ENCODE measurements at places on chromosomes 2 and 18.

DNA sequence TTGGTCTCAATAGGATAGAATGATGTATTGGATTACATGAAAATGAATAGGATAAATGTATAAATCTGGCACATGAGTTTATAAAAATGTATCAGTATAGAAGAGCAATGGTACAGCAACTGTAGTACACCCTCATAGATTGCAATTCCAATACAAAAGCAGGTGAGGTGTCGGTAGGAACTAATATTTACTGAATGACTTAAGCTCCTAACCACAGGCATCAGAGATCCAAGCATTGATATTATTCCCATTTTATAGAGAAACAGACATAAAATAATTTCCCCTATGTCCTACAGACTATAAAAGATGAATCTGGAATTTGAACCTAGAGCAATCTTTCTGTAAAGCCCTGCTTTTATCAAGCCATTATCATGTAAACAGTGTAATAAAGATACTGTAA is 227.4 kb downstream of the MBD2 start:
- DNase-seq, result no peak

DNA sequence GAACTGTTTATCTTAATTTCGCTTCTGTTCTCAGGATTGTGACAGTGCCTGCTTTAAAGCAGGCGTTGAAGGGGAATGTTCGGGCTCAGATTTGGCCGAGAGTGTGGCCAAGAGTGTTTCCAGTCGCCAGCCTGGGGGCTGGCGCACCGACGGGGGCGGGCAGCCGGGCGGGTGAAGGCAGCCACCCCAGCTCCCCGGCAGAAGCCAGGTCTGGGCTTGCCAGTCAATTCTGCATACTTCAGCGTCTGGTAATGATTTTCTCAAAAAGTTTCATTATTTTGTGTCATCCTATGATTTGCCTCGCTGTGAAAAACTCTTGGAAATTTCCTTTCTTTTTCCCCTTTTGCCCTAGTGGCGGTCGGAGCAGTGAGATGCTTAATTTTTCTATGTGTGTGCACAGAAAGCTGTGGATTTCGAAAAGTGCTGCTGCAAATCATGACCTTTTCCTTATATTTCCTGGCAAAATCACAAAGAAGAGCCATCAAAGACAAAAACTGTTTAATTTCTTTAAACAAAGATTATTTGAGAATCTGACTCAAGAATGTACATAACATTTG is 856 bp downstream of the FAM228A start:
- no peak for DNase-seq

DNA sequence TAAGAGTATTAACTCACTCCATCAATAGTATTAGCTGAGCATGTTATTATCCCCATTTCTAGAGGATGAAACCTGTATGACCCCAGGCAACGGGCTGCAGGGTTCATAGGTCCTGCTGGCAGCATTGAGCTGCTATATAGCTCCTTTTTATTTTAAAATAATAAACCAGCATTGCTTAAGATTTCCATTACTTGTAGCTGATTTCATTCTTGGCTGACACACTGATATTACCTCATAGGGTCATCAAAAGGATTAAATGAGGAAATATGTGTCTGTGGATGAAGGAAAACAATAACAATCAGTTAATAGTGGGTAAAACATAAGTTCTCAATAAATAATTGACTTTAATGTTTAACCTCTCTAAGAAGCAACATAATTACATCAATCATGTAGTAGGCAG is 48.3 kb upstream of the NRP2 start:
- no peak for DNase-seq

GRCh38 chr2:124034265-124034664 is 9.2 kb downstream of the CNTNAP5 start:
- DNase-seq, result no peak

DNA sequence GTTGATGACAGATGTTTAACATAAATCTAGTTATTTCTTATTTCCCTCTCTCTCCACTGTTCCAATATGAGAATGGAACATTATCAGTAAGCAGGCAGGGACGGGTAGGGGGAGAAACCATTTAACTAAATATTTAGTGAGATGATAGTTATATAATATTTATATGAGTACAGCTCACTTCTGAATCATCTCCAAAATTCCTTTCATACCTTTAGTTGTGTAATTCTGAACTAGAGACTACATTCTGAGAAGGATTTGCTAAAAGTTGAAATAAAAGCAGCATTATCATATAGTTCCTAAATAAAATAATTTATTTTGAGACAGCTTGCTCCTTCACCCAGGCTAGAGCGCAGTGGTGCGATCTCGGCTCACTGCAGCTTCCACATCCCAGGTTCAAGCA is 41.4 kb downstream of the B4GALT6 start:
- no peak for DNase-seq

- DNase-seq, result no peak
Measured at GRCh38 chr2:42123426-42123825, 45.7 kb upstream of the EML4 start.

DNA sequence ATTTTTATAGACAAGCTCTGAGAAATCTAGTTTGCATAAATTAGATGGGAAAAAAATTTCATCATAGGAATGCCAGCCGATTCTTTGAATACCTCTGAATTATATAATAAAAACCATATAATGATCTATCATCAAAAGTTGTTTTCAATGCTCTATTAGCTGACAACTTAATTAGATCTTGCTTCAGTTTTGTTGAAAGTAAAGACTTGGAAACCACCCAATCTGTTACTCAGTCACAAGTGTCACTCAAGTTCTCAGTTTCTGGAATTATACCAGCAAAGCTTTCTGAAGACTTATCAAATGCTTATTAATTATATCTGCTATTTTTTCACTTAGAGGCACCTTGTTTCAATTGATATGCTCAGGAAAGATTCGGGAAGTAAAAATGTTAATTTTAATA is 17.4 kb upstream of the TP53I3 start:
- DNase-seq, result no peak

DNA sequence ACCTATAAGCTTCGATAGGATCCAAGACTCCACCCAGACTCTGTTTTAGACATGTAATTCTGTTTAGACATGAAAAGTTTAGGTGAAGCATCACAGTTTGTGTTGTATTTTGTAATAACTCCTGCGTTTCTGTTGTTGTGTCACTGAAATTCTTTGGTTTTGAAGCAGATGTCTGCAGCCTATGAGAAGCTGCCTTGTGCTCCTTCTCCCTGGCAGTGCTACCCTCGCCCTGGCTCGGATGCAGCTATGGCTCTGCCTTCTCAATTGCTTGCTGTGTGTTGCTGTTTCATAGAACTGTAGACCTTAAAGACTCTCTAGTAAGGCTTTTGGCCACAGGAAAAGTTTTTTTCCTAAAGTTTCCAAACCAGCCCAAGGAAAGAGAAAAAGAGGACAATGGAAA is 40.2 kb upstream of the ZNF638 start:
- DNase-seq, result no peak

GRCh38 chr18:24964216-24964615 is 387.8 kb downstream of the ZNF521 start:
- DNase-seq, result peak; percentile 18

DNA sequence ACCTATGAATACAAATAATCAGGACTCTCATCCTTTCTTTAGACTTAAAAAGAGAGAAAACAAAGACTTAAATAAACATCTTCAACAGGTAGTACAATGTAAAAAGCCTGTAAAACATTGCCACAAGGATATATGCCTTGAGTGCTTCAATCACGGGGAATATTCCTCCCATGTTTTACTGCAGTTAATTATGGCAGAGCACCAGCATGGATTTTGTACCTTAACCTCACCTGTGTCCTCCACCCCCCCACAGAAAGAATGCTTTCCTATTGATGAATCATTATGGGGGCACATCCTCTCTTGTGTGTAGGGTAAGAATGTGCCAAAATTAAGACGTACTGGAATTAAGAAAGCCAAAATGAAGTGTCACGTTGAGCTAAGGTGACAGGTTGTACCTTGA is 189.9 kb upstream of the FOSL2 start:
- no peak for DNase-seq

DNA sequence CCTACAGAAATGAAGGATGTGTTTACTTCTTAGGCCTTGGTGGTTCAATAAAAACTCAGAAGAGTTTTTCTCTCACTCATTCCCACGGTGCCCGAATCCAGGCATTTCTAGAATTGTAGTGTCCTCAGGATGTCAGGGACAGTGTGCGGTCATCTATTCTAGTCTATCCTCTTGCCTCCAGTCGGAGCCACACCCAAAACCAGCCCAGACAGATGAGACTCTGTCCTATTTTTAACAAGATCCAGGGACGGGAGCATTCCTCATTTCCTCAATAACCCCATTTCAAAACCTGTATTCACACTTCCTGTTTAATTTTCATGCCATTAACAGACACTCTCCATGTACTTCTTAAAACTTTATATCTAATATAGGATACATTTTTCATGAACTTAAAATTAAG is 11.6 kb upstream of the RBMS1 start:
- DNase-seq, result no peak

- no peak for DNase-seq
Measured at GRCh38 chr2:88121678-88122077, 6.2 kb downstream of the FABP1 start.

- DNase-seq, result no peak
Measured at GRCh38 chr2:46555646-46556234, 76.4 kb downstream of the TMEM247 start.

DNA sequence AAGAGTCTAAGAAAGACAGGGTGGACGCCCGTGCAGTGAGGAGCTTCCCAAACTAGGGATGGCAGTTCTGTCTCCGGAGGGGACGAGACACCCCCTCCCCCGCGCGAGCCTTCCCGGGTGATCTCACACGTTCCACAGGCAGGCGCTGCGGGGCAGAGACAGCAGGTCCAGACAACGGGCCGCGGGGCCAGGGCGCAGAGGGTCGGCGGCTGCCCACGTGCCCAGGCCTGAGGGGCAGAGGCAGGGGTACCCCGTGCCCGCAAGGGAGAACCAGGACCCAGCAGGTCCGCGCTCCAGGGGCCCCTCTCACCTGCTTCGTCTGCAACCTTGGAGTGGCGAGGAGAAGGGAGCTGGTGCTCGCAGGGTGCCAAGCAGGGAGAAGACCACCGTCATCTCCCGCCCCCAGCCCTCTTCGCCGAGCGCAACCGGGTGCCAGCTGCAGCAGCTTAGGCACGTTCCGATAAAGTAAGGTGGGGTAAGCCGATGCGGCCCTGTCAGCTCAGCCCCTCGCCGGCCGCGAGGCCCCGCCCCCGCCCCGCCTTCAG is at the start of gene GPR155:
TSS of gene GPR155 (minus strand) at position 467 of the 545 bp plus-strand sequence. CDS start 5,073 bp downstream, outside the sequence.
- DNase-seq, result peak; percentile 8

GRCh38 chr2:196096982-196097745 is 28.5 kb upstream of the DNAH7 start:
- DNase-seq, result no peak

DNA sequence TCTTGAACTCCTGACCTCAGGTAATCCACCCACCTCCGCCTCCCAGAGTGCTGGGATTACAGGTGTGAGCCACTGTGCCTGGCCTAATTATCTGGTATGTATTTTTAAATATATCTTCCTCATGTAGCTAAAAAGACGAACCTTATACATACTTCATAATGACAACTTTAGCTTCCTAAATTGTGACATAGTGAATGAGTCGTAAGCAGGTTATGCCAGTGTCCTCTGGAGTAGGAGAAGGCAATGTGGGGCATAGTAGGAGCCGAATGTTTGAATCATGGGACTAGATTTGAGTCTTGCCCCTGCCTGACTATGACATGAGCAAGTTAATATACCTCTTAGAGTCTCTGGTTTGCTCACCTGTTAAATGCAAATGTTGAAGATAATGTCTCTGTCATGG is 95.8 kb upstream of the FOSL2 start:
- no peak for DNase-seq

DNA sequence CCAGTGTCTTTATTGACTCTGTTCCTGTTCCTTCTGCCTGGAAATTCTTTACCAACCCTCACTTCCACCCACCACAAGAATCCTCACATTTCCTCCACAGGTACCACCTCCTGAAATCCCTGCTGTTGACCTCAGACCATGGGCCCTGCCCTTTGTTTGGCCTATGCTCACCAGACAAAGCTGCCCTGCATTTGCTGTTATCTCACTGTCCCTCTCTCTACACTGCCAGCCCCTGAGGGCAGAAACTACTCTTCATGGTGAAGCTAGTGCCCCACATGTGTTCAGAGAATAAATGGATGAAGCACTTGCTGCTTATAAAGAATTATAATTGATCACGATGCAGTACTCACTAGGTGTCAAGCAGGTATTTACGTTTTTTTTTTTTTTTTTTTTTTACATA is 608.4 kb downstream of the TSN start:
- DNase-seq, result no peak

DNA sequence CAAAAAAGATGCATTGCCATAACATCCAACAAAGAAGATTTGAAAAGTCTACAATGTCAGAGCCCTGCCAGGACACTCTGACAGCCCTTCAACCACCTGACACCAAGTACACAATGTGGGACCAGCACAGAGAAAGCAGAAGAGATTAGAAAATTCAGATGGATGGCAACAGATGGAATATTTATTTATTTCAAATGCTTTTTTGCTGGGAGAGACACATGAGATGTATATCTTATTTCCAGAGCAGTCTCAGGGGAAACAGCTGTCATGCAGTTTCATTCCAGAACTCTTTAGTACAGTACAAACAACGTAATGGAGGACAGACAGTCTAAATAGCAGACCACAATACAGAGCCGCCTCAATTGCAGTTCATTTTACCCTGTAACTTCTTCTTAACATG is 110.1 kb downstream of the MAIP1 start:
- no peak for DNase-seq

GRCh38 chr2:179455824-179456223 is 191.2 kb upstream of the SESTD1 start:
- DNase-seq, result no peak

GRCh38 chr2:67486041-67486796 is 89.1 kb downstream of the ETAA1 start:
- DNase-seq, result no peak

DNA sequence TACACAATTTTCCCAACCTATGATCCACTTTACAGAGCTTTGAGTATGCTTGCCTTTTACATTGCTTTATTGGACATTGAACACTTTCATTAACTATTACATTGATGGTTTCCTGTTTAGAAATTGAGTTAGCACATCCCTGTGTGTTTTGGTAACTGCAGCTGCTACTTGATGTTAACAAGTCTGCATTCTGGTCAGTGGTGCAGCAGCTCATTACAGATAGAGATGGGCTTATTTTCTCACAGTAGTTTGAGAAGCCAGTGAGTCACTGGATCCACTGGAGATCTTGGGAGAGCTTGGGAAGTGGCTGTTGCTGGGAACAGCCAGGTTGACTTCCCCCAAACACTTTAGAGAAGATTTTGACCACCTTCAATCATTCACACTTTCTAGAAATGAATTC is 150.5 kb downstream of the ARHGAP15 start:
- no peak for DNase-seq

DNA sequence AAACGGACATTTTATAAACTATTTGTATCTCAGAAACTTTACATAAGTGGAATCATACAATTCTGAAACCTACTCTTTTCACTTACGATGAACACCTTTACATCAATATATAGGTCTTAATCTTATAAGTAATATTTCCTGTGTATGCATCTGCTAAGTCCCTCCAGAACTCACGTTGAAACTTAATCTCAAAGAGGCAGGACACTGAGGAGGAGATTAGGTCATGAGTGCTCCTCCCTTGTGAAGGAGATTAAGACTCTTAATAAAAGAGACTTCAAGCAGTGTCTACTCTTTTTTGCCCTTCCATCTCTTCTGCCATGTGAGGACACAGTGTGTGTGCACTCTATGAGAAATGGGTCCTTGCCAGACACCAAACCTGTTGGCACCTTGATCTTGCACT is 94.7 kb upstream of the CDKL4 start:
- DNase-seq, result no peak

- DNase-seq, result no peak
Measured at GRCh38 chr2:170159060-170159459, 18.9 kb upstream of the MYO3B start.

GRCh38 chr2:105329197-105329554 is 359 bp downstream of the TGFBRAP1 start:
- peak; percentile 21 for DNase-seq

- DNase-seq, result no peak
Measured at GRCh38 chr2:148177559-148177958, 156.7 kb downstream of the MBD5 start.

Measured in germinal center (tissue), 1 donor.